ENCODE measurements at places on chromosomes 3 and 15. TPM values are rescaled to one million over a fixed set of nuclear protein-coding genes. Genes with fewer than 3 reads are reported as not detected.

CSPG5 gene
- 0.25 TPM for polyA plus RNA-seq

DNA sequence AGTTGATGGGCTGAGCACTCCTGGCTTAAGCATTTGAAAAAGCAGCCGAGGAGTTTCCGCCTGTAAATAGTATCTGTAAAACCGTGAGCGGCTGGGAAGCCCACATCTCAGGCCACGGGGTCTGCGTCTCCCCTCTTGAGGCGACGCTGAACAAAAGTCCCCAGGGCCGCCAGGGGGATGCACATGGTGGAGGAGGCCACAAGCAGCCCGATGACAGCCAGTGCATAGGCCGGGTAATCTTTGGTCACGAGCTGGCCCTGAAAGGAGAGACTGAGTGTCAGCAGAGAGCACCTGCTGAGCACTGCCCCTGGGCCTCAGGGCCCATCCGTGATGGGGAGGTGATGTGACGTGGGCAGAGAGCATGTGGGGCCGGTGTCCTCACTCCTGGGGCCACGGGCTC is 37.5 kb downstream of the SLC6A20 start:
- peaks cover 23% of the 10 kb centered on the region for H3K4me1 ChIP-seq
- H3K27ac ChIP-seq, result no peak overlapping the region
- DNase-seq, result no peak
- no peak overlapping the region for H3K4me3 ChIP-seq
- H3K27me3 ChIP-seq, result no peaks in the 10 kb centered on the region

DNA sequence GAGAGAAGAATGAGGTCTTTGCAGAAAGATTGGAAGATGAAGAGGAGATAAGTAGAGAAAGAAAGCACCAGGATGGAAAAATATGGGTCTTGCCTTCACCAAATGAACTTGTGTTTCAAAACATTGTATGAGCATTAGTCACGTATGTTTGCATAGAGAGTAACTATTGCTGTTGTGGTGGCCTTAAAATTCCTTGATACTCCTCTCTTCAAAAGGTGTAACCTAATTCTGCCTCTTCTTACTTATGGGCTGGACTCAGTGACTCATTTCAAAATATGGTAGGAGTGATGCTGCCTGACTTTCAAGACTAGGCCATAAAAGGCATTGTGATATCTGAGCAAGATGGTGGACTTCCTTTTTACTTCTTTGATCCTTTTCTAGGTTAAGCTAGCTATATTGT is 228.7 kb upstream of the ZNF385D start:
- no peak overlapping the region for H3K27ac ChIP-seq
- no peaks in the 10 kb centered on the region for H3K36me3 ChIP-seq
- DNase-seq, result no peak
- H3K4me3 ChIP-seq, result no peak overlapping the region

GRCh38 chr3:4570840-4571621 is 77.9 kb downstream of the ITPR1 start:
- DNase-seq, result no peak
- H3K36me3 ChIP-seq, result no peaks in the 10 kb centered on the region
- H3K27me3 ChIP-seq, result no peaks in the 10 kb centered on the region

IL16 gene
- 64.1 TPM for polyA plus RNA-seq

DNA sequence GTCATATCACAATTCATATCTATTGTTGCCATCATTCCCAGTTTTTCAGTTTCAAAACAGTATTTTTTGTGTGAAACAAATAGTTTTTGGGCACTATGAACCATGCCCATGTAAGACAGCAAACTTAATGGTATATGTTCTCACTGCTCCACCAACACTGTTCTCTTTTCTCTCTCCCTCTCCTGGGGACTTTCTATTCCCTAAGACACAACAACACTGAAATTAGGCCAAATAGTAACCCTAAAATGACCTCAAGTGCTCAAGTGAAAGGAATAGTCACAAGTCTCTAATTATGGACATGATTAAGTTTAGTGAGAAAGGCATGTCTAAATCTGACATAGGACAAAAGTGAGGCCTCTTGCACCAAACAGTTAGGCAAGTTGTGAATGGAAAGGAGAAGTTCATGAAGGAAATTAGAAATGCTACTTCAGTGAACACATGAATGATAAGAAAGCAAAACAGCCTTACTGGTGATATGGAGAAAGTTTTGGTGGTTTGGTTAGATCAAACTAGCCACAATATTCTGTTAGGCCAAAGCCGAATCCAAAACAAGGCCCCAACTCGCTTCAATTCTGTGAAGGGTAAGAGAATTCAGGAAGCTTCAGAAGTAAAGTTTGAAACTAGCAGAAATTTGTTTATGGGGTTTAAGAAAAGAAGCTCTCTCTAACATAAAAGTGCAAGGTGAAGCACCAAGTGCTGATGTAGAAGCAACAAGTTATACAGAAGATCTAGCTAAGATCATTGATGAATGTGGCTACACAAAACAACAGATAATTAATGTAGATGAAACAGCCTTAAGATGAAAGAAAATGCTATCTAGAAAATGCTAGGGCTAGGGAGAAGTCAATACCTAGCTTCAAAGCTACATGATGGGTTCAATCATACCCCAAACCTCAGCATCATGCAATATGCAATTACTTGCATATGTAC is 104.2 kb downstream of the CBLB start:
- H3K4me3 ChIP-seq, result no peak overlapping the region
- no peak overlapping the region for H3K27ac ChIP-seq
- H3K36me3 ChIP-seq, result peaks cover 10% of the 10 kb centered on the region
- DNase-seq, result no peak

- H3K36me3 ChIP-seq, result no peaks in the 10 kb centered on the region
- no peaks in the 10 kb centered on the region for H3K4me1 ChIP-seq
- no peak overlapping the region for H3K27ac ChIP-seq
- no peak overlapping the region for H3K4me3 ChIP-seq
- H3K27me3 ChIP-seq, result no peaks in the 10 kb centered on the region
These were observed 20.4 kb upstream of the FGF12 start for GRCh38 chr3:192747746-192748145.

DNA sequence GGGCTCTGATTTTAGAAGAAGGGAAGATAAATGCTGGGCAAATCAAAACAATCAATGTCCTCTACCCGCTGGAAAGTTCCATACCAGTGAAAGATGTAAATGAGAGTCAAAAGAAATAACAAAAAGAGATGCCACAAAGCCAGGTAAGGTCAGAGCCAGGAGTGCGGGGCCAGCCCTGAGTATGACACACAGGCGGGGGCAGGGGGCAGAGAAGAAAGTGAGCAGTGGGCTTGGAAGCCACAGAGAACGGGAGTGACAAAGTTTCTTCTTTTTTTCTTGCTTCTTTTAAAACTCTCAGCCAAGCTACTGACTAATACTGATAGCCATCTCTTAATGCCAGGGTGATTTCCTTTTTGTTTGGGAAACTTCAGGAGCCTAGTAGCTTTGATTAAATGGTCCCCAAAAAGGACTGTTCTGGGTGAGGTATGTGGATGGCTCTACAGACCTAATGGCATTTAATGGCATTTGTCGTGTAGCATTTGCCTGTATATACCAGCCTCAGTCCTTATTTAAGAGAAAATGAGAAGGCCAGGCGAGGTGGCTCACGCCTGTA is 23.1 kb upstream of the TSEN2 start:
- H3K27me3 ChIP-seq, result no peaks in the 10 kb centered on the region
- H3K36me3 ChIP-seq, result no peaks in the 10 kb centered on the region
- H3K27ac ChIP-seq, result no peak overlapping the region

DNA sequence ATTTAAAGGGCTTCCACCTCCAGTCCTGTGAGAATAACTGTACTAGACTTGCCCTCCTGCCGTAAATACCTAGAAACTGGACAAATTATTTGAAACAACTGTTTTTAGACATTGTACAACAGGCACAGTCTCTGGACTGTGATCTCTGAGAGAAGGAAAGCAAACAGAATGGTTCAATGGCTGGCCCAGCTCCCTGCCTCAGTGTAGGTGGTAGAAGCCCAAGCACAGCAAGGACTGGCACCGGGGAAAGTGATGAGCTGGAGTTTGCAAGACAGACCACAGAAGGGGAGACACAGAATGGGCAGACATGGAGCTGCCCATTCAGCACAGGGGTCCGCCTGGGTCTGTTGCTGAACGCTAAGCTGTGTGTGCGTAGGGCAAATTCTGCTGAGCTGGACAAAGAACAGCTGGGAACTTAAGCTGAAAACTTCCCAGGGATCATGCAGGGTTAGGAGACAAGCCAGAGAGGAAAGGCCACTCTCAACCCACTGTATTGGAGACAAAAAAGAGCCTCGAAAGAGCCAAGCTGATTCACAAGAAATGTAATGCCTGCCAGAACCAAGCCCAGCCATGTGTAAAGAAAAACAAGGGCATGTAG is 52.6 kb upstream of the SEC61A1 start:
- no peak for DNase-seq
- no peak overlapping the region for H3K4me3 ChIP-seq
- H3K4me1 ChIP-seq, result no peaks in the 10 kb centered on the region
- H3K27me3 ChIP-seq, result peaks cover 11% of the 10 kb centered on the region

GRCh38 chr15:42118650-42119445 is 24.5 kb upstream of the PLA2G4D start:
- H3K36me3 ChIP-seq, result no peaks in the 10 kb centered on the region
- no peaks in the 10 kb centered on the region for H3K27me3 ChIP-seq
- DNase-seq, result no peak
- no peaks in the 10 kb centered on the region for H3K4me1 ChIP-seq

AQP9 gene
- 3.2 TPM for polyA plus RNA-seq

DNA sequence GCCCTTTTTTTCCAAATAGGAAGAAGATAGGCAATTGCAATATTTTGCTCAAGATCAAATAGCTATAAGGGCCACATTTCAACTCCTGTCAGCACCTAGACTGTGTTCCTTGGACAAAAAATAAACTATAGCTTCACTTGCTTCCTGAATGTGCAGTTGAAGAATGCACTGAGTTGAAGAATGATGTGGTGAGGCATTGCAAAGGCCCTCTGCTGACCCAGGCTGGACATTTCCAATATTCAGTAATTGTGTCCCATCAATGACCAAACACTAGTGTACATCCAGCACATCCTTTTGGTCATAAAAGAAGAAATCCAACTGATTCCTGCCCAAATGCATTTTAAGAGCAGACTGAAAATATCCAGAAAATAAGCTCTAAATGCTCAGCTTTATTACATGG is 424.8 kb upstream of the TGFBR2 start:
- no peaks in the 10 kb centered on the region for H3K27me3 ChIP-seq
- H3K36me3 ChIP-seq, result no peaks in the 10 kb centered on the region
- H3K4me1 ChIP-seq, result no peaks in the 10 kb centered on the region
